ENCODE measurements at places on chromosomes 7 and 10.

- DNase-seq: no peak
Measured at GRCh38 chr7:156218544-156219306, 406.5 kb upstream of the SHH start.

GRCh38 chr10:94143261-94143660 is 149.5 kb downstream of the PLCE1 start:
- no peak for DNase-seq

DNA sequence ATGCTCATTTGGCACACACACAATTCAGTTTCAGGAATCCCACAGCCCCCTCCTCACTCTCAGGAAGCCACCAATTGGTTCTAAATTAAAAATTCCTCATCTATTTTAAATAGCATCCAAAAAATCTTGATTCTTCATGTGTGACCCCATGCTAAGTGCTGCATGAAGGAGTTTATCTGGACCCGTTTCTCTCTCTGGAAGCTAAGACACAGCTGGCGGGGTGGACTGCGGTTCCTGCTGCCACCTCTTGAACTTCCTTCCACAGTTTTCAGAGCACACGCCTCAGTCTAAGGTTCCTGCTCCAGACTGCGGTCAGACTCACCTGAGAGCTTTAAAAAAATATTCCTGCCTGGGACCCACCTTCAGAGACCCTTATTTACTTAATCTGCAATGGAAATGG is 34.5 kb downstream of the LYZL1 start:
- no peak for DNase-seq

DNA sequence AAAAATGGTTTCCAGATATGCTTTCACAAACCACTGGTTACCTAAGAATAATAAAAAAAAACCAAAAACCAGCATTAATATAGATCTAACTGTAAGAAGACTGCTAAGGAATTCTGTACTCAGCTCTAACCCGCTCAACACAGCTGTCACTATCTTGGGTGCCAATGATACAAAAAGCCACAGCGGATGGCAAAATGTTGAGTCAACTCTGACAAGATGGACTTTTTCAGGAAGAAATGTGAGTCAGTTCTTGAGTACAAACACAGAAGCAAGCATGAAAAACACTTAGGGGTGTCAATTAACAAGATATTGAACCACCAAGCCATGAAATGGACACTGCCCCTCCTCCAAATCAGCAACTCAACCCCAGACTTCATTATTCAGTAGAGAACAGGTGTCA is 55.0 kb downstream of the CTTNBP2 start:
- DNase-seq: no peak

DNA sequence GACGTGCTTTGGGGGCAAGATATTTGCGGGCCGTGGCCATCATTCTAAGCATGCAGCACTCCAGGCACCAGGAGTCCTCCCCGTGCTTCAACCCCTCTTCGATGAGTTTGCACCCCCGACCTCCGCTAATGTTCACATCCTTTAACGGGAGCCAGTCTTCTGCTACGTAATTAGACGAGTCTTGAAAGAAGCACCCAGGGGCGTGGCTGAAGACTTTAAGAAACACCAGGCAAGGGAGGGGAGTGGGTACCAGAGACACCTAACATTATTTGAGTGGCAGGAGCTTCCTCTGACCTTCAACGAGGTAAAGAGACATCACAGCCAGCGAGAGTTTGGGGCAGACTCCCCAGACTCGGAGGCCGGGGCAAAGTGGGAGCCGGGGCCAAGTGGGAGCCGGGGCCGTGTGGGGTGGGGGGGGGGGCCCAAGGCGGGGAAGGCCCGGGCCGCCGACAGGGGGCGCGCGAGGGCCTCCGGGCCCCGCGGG is 31.1 kb upstream of the TOMM7 start:
- DNase-seq: no peak

DNA sequence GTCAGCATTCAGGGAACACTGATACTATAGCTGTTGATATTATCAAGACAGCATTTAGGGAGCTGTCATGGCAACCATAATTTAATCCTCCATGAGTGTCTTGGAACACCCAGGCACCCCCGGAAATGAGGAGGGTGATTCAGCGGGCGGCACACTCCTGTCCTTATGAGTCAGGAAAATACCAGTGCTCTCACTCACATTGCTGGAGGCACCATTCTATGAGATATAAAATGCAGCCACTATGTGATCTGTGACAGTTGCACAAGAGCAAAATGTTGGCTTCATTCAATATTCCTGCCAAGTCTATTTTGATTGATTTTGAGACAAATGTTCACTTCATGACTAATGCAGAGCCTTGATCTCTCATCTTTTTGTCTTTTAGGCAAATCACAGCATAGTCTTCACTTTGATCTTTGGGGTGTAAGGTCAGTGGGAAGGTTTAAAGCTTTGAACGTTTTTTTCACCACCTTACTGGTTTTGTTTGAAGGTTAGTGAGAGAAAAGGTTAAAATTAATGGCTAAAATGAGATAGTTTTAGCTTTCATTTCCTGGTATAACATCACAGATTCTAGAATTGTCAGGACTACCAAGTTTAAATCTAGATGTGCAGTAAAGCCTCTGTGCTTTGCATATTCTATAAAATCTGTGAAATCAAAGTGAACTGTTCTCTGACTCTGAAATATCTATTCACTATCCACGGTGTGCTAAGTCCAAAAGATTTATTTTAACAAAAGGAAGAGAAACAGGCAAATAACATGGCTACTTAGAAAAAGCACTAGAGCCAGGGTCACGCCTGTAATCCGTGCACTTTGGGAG is 12.4 kb upstream of the ARHGAP12 start:
- no peak for DNase-seq

GRCh38 chr10:11276449-11276990 is 258.8 kb downstream of the CELF2 start:
- no peak for DNase-seq

Data from activated CD8-positive, alpha-beta memory T cell treated with anti-CD3 and anti-CD28 coated beads for 1 hour (primary cell).